RPMI8226 (cell line): ENCODE measurements at places on chromosomes 4 and X.

DNA sequence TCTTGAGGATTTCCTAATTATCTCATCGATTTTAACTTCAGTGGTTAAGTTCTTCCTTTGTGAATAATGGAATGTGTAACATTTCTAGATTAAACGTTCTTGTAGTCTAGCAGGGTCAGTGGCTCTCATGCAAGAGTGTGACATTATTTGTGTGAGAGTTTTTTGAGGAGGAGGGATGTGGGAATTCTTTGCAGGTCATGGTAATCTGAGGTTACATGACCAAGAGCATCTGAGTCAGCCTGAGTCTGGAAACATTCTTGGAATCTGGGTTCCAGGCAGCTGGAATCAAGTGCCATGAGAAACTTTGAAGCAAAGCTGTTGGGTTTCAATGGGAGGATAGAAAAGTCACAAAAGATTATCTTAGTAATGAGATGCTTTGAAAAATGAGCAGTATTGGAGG is 49.5 kb downstream of the GK start:
- no peak for DNase-seq

- DNase-seq = no peak
Measured at GRCh38 chrX:85503258-85504158, 124.0 kb upstream of the POF1B start.

- no peak for DNase-seq
Measured at GRCh38 chrX:20829665-20830491, 544.3 kb upstream of the CNKSR2 start.

DNA sequence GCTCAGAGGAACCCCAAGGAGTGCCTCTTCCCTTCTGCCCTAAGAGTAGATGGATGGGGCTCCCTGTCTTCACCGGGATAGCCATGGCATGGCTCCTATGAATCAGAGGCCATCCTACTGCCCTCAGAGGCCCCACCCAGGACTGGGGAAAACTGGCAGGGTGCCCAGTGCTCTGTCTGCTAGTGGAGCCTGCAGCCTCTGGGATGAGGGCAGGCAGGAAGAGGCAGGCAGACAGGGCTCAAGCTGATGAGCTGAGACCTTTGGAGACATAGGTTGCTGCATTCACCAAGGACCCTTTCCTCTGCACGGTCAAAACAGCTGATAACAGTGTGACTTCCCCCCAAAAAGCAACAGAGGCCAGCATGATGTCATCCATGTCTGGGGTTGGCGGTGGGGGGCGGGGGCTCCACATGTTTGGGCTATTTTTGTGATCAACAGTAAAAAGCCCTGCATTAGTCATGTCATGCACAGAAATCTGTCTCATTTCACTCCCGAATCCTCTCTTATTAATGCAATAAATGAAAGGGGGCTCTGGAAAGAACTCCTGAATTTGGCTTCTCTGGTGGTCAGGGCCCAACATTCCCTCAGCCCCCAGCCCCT is 207.6 kb upstream of the MAMLD1 start:
- DNase-seq = no peak

DNA sequence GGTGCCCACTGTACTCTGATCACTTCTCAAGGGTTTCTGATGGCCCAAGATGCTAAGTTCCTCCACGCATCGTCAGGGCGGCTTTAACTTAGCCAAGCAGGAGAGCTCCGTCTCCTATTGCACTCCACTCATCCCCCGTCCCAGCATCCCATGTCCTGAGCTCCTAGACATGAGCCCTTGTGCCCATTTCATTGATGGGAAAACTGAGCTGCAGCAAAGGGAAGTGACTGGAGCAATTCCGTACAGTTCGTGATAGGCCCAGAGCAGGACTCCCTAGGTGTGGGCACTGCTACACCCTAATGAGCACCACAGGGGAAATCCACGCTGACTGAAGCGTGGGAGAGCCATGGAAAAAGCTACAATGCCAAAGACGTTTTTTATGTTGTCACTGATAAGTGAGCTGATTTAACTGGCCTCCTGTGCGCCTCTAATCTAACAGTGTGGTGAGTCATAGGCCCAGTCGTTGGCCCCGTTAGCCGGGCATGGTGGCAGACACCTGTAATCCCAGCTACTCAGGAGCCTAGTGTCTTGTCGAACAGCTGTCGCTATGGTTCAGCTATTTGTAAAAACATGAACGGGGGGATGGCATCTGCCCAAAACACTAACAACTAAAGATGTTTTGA is 14.9 kb downstream of the NSDHL start:
- no peak for DNase-seq

- DNase-seq = no peak
Measured at GRCh38 chr4:157792716-157793115, 380.1 kb downstream of the GASK1B start.

GRCh38 chr4:120071192-120071795 is 4.6 kb upstream of the MAD2L1 start:
- peak; percentile 55 for DNase-seq

DNA sequence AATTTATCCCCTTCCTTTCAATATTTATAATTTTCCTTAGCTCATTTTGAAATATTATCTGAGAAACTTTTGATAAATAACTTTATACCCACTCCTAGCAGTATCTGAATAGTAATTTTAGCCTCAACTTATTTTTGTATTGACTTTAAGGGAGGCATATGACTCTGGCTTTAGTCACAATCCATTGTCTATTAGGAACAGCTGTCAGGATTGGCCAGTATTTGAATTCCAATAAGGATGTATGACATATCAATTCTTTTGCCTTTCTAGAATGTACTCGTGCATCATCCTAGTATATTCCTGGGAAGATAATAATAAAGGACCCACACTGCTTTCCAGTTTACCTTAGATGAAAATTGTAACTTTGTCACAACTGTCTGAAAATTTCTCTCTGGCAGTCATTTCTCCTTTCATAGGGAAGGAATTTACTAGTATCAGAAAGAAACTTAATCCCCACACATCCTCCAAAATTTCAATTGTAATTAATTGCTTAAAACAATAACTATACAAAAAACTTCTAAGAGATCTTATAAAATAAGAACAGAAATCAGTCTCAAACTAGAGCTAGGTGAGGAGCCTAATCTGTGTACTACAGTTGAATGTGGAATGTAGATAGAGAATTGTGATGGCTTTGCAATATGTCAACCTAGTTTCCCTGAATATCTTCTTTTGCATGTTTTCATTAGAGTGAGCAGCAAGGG is 121.0 kb upstream of the EPHA5 start:
- no peak for DNase-seq

GRCh38 chrX:129661369-129661768 is 6.6 kb upstream of the APLN start:
- no peak for DNase-seq

GRCh38 chr4:112181358-112182000 is 36.2 kb downstream of the FAM241A start:
- DNase-seq = no peak

GRCh38 chr4:3244002-3244401 is 5.0 kb upstream of the MSANTD1 start:
- DNase-seq = no peak

DNA sequence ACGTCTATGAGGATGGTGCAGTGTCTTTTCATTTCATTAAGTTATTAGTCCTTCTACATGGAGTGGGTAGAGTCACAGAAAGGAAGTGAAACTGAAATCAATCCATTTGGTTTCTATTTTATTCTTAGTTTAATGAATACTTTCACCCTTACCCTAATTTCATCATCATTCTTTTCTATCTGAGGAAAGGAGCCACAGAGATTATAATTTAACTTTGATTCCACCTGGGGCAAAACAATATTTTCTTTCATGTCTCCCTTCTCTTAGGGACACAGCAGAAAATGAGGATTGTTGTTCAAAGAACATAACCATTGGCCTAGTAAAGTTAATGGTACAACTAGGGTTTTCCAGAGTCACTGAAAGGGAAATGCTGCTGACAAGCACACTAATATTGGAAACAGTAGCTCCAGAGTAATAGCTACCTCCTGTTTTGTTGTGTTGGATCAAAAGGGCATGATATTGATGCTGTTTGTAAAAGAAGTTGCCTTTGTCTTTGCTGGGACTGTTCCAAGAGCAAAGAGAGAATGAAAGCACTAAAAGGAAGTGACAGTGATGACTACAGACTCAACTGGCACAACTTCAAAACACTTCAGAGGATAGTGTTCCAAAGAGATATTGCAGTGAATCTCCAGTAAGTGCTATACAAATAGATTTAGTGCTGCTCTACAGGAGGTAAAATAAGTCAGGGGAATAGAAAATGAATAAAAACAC is 247.1 kb upstream of the PITX2 start:
- peak; percentile 28 for DNase-seq

DNA sequence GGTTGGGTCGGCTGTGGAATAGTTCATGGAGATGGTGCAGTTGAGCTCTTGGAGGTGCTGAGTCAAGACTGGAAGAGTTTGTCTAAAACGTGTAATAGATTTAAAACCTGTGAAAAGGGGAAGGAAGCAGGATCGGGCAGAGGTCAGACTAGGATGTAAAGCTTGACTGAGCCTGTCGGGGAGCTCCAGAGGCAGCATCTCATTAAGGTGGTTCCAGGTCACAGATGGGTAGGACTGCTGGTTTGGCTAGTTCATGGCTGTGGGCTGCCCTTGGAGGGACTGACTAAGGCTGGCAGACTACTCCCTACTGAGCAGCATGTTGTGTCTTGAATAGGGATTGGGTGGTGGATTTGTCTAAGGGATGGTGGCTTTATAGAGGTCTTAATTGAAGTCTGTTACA is 28.4 kb upstream of the WDR1 start:
- DNase-seq = no peak

DNA sequence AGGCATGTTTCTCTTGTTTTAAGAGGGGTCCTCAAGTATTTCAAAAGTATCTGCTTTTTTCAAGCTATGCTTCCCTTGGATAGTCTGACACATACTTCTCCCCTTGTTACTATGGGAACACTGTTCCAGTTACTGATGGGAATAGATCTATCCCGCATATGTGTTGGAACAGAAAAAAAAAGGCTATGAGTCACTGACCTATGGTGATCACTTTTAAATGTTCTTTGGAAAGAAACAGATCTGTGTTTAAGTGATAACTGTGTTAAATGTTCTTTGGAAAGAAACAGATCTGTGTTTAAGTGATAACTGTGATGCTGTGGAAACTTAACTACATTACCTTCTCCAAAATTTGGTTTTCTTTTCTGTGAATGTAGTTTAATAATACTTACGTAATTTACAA is 303.2 kb downstream of the TEX13C start:
- DNase-seq = no peak

- DNase-seq = no peak
Measured at GRCh38 chrX:54271664-54272063, 86.2 kb downstream of the WNK3 start.

- DNase-seq = no peak
Measured at GRCh38 chrX:66633541-66633940, 5.3 kb downstream of the EDA2R start.

DNA sequence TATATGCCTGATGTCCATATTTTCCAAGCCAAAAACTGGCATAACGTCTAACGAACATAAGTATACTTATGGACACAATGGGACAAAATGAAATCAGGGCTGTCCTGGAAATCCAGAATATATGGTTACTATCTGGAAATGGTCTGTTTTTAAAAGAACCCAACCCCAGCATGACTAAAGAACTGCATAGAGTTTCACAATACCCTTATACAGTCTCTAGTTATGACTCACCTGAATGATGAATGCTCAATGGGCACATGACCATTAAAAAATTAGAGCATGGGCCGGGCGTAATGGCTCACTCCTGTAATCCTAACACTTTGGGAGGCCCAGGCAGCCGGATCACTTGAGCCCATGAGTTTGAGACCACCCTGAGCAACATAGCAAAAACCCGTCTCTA is 31.8 kb downstream of the AMMECR1 start:
- no peak for DNase-seq

- no peak for DNase-seq
Measured at GRCh38 chr4:42824278-42824977, 68.1 kb upstream of the GRXCR1 start.

DNA sequence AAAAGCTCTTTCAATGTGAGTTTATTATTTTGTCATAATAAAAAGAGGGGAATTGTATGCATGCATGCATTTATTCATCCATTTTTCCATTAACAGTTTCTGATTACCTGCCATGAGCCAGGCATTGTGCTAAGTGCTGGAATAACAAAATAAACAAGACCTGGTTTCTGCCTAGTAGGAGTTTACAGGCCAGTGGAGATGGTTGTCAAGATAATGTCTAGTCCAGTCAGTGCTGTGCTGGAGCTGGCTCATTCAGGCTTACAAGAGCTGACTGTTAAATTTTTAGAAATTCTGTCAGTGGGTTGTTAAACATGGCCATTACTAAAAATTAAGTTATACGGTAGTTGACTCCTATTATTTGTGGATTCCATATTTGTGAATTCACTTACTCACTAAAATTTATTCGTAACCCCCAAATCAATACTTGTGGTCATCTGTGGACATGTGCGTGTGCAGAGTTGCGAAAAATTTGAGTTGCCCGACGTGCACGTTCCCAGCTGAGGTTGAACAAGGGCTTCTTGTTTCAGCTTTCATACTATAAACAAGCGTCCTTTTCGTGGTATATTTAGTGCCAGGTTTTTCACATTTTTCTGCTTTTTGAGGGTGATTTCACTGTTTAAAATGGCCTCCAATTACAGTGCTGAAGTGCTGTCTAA is 172.3 kb upstream of the RPS6KA3 start:
- DNase-seq = no peak

DNA sequence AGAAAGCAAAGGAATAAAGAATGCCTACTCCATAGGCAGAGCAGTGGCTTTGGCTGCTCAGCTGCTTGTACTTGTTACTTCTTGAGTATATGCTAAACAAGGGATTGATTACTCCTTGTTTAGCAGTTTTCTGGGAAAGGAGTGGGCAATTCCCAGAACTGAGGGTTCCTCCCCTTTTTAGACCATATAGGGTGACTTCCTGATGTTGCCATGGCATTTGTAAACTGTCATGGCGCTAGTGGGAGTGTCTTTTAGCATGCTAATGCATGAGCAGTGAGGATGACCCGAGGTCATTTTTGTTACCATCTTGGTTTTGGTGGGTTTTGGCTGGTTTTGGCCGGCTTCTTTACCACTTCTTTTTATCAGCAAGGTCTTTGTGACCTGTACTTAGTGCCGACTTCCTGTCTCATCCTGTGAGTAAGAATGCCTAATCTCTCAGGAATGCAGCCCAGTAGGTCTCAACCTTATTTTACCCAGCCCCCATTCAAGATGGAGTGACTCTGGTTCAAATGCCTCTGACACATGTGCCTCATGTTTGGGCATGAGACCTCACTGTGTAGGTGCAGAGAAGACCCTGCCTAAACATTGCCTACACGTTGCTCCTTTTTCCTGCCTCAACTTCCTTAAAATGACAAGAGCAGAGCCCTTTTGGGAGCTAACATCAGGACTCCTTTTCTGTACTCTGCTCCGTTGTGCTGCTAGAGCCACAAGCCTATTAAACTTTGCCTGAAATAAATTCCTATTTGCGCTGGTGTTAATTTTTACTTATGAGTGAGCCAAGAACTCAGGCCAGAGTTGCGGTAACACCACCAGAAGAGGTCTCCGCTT is 21.0 kb upstream of the UBA6 start:
- DNase-seq = no peak

GRCh38 chrX:145818186-145819113 is 821 bp downstream of the SLITRK2 start:
- no peak for DNase-seq

DNA sequence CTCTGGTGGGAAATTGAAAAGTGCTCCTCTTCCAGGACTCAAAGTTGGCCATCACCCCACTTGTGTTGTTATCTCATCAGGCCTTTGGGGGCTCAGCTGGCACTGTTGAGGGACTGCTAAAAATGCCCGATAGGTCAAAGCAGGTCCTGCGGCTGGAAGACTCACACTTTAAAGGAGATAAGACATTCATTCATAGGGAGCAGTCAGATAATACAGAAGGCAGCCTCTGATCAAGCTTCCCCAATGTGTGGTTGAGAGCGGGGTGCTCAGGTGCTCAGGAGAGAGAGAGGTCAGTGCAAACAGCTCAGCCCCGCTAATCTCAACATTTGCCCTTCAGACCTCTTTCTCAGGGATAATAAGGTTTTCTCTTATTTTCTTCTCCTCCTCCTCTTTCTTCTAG is 70.3 kb downstream of the TMEM154 start:
- DNase-seq = no peak
